WTC11 (cell line): ENCODE measurements at places on chromosomes 1 and 21.
A peak's percentile ranks its signal among the peaks of the same experiment; 100 is the strongest.

DNA sequence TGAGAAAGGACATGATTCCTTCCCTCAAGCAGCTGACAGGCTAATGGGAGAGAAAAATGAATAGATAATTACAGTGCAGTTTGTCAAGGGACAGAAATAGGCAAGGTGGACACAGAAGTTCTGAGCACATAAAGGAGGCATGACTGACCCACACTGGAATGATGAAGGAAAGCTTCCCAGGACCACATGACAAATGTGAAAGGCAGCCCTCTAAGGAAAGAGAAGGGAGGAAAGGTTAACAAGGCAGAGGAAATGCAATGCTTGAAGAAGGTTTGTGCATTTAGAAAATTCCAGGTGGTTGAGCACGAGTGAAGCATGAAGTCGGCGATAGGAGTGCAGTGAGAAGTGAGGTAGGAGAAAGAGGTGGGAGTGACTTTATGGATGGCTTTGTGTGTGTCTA is 37.4 kb downstream of the LAMC2 start:
- DNase-seq = no peak

GRCh38 chr1:67801903-67802302 is 31.4 kb downstream of the GNG12 start:
- DNase-seq = no peak

- no peak for DNase-seq
These were observed 90.0 kb upstream of the TLR5 start for GRCh38 chr1:223233019-223233409.

- peak; percentile 29 for DNase-seq
These were observed 1.5 kb upstream of the MCOLN3 start for GRCh38 chr1:85049735-85050166.
